ENCODE measurements at places on chromosomes 12 and 14. TPM values are rescaled to one million over a fixed set of nuclear protein-coding genes. Genes with fewer than 3 reads are reported as not detected.

GRCh38 chr14:100117633-100118395, 41.6 kb downstream of the DEGS2 start:
- ATAC-seq, result peak; percentile 60

The ATL1 gene
- total RNA-seq, result 3.1 TPM

The CAPS2 gene
- total RNA-seq, result 5.8 TPM

DNA sequence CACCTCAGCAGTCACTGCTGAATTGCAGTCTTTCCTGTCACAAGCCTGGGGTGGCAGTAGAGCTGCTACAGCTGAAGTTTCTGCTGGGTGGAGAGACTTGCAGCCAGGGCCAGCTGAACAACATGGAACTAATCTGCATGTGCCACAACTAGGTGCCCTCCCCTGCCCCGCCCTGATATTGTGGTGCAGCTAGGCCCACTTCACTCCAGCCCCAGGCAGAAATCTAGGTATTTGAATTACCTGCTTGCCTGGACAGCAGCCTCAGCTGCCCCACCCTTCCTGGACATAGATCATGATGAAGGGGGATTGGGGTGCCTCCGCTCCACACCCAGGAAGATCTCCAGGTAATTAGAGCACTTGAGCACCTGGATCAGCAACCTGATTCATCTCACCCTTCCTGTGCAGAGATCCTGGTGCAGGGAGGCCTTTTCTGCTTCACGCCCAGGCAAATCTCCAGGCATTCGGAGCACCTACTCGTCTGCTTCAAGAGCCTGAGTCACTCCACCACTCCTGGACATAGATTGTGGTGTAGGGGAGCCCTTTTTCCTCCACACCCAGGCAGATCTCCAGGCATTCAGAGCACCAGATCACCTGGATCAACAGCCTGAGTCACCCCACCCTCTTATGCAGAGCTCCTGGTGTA, 477.0 kb downstream of the SOX5 start:
- ATAC-seq, result peak; percentile 96

- ATAC-seq, result no peak
Measured at GRCh38 chr12:105359856-105360255, 29.4 kb downstream of the C12orf75 start.

GRCh38 chr12:47079468-47079980, at the start of the genes AMIGO2 and PCED1B:
AMIGO2 (minus strand) TSS chr12:47079959; CDS start chr12:47079002, 957 bp downstream.
PCED1B (plus strand) TSS chr12:47079621; CDS start chr12:47235064, 155,443 bp downstream.
- ATAC-seq, result peak; percentile 71

The RPS6KL1 gene
- 1.7 TPM for total RNA-seq

- ATAC-seq, result no peak
Measured at GRCh38 chr12:40522837-40523236, 169.4 kb upstream of the CNTN1 start.

DNA sequence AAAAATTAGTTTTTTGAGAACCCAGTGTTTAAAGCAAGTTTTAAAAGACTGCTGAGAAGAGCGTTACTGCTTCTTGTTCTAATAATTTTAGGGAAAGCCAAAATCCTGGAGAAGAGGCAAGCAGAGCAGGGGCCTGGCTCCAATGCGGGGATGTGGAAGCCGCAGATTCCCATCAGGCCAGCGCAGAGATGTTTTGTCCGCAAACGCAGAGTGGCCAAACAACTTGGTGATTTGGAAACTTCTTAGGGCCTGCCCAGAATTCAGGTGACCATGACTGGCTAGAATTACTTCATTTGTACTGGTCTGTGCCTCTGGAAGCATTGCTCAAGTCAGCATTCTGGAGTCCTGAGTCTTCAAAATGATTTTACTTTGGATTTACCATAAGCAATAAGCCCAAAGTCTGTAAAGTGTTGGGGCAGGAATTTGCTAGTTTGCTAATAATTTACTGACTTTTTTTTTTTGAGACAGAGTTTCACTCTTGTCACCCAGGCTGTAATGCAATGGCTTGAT, 208.4 kb downstream of the PPM1H start:
- no peak for ATAC-seq

DNA sequence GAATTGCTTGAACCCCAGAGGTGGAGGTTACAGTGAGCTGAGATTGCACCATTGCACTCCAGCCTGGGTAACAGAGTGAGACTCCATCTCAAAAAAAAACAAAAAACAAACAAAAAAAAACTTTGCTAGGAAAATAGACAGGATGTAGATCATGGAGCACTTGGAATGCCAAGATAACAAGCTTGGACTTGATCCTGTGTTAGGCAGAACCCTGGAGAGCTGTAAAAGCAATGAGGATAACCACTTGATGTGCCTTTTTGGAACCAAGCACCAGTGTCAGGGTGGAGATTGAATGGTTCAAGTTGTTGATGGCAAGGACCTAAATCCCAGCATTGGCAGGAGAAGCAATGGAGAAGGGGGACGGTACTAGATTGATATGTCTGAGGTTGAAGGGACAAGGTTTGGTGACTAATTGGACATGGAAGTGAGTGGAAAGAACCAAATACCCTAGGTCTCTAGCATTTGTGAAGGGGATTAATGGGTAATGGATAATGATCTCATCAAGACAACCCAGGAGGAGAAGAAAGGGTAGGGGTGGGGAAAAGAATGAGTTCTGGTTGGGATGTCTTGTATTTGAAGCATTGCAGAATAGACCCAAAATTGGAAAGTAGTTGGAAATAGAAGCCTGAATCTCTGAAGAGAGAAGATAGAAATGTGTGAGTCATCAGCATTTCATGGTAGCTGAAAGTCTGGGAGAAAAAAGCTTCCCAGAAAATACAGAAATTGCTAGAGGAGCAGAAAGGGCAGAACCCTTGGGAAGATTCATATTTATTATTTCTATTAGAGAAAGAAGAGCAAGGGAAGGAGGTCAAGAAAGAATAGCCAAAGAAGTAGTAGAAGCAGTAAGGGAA, 176.7 kb downstream of the NUAK1 start:
- ATAC-seq, result no peak

DNA sequence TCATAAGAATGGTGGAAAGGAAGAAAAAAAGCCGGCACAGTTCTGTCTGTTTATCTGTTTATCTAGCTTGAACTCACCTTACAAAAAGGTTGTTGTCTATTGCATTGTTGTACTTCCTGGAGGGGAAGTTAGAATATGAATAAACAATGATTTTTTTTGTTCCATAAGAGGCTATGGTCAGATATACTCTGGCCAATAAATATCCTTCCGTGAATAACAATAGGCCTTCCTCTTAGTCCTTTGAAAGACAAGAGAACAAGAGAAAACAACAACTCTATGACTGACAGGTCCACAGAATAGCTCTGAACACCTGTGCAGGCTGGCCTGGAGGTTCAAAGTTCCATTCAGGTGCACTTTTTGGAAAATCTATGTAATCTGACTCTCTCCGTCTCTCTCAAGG, 192.8 kb upstream of the KRR1 start:
- ATAC-seq, result no peak

- ATAC-seq, result no peak
Measured at GRCh38 chr12:125956186-125956585, 891.0 kb downstream of the AACS start.

The KRT8 gene
- 40.1 TPM for total RNA-seq

The USP30 gene
- 10.0 TPM for total RNA-seq

The CARMIL3 gene
- total RNA-seq, result 0.48 TPM

Data from esophagus mucosa (tissue), 1 donor.